Psoas muscle (tissue), 8 donors: ENCODE measurements at places on chromosomes 6 and 20. TPM values are rescaled to one million over a fixed set of nuclear protein-coding genes. Genes with fewer than 3 reads are reported as not detected.

The ANKRD66 gene
- not detected for total RNA-seq

The ADGRF1 gene
- not detected for total RNA-seq

The TENT5A gene
- total RNA-seq, result 2.1 TPM

The CHRNA4 gene
- 0.24 TPM for total RNA-seq

The ID4 gene
- total RNA-seq, result 0.61 TPM

The ASIP gene
- total RNA-seq, result not detected

The GRIK2 gene
- total RNA-seq, result 2.9 TPM

The RAB44 gene
- total RNA-seq, result 0.06 TPM

The RHAG gene
- not detected for total RNA-seq

The NKAIN4 gene
- not detected for total RNA-seq

The OR5V1 gene
- total RNA-seq, result not detected

The TNFRSF21 gene
- 22.3 TPM for total RNA-seq

The GRM4 gene
- total RNA-seq, result not detected
